SHP77 (cell line): ENCODE measurements at places on chromosomes 2 and 18.

DNA sequence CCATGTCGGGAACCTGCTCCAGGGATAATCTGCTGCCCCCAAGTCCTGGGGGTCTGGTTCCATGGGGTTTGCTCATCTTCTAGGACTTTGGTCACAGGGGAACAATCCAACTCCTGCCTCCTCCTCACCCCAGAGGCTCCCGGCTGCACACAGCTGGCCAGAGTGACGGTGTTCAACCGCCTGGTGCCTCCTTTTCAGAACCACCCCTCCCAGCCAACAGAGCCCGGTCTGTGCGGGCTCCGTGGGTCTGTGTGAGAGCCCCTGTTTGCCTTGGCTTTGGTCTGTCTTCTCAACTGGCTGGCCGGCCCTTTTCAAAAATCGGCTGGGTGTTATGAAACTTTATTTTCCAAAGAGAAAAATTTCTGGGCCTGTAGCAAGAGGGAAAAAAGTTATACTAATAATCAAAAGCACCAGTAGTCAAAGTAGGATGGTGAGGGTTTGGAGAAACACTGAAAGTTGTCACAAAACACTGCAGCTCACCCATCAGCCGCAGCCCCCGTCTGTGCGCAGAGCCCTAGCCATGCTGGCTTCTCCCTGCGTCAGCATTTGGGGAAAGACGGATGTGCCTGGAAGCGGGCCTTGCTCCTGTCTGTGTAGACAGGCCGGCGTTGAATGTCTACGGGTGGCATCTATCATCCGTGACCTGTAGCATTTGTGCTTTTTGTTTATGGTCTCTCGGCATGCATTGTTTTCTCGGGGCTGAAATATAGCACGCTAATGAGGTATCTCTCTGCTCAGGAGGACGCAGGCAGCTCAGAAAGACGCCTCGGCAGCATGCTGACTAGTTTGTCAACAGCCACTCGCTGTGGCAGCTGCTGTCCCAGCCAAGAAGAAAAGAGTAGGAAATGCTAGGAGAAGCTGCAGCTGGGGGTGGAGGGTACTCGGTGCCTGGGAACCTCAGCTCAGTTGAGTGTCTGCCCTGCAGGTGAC is 138.6 kb downstream of the GLI2 start:
- no peak for DNase-seq

- peak; percentile 48 for DNase-seq
Measured at GRCh38 chr18:75478996-75479880, 51.7 kb upstream of the SMIM21 start.

- peak; percentile 18 for DNase-seq
Measured at GRCh38 chr2:105521176-105521575, 122.3 kb upstream of the FHL2 start.

DNA sequence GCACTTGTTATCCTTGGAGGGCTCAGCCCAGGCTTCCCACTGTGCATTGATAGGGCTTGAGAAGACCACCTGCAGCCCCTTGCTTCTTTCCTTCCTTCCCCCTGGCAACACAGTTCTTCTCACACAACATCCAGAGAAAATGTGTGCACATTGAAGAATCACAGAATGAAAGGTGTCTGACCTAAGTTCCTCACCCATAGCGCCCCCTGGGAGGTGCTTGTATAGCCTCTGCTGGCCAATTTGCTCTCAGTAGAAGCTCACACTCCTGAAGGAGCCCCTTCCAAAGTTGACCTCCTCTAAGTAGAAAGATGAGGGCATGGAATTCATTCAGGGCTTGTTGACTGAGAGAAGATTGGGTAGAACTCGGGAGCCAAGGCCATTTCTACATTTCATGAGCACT is 758.4 kb upstream of the KLHL29 start:
- no peak for DNase-seq

- DNase-seq: no peak
Measured at GRCh38 chr2:122590524-122590923, 835.1 kb downstream of the TSN start.

- DNase-seq: no peak
Measured at GRCh38 chr2:213166109-213166508, 14.7 kb upstream of the IKZF2 start.

DNA sequence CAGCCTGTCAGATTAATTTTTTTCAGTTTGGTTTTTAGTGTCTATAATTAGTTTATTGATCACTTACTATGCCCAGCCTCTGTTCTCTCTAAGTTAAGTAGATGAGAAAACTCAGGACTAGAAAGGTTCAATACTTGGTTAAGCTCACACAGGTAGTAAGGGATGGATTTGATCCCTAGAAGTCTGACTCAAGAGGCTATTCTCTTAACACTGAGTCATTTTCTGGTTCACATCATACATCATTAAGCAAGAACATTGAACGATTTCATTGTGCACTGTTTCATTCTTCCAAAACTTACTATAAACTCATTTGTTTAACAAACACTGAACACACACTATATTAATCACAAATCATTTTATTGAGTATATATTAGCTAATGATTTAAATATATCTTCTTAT is 54.1 kb upstream of the SLC38A11 start:
- no peak for DNase-seq

DNA sequence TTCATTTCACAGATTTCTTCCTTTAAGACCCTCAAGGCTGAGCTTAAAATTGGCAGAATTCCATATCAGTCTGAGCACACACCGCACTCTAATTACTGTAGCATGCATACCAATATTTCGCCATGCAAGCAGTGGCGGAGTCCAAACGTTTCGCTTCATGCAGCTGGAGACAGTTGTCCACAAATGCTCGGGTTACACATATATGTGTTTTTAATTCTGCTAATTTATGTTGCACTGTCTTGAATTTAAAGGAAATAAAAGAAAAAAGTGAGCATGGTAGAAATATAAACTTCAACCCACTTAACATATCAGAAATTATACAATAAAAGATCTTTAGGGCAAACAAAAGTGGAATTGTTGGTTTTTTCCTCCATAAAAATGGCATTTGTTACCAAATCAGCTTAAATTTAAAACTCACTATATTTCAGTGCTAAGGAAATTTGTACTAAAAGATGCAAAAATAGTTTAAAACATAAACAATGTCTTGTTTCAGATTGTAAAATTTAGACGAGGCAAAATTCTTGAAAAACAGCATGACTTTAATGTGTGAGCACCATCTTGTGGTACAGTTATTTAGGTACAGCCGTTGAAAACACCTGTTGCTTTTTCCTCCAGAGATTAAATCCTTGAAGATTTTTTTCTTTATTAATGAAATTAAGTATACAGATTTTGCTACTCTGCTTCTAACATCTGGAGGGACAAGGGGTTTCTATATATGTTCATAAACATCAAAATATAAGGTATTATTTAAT is 24.1 kb upstream of the KANSL1L start:
- DNase-seq: peak; percentile 64

- no peak for DNase-seq
Measured at GRCh38 chr2:69017835-69018234, 4.9 kb downstream of the ANTXR1 start.

DNA sequence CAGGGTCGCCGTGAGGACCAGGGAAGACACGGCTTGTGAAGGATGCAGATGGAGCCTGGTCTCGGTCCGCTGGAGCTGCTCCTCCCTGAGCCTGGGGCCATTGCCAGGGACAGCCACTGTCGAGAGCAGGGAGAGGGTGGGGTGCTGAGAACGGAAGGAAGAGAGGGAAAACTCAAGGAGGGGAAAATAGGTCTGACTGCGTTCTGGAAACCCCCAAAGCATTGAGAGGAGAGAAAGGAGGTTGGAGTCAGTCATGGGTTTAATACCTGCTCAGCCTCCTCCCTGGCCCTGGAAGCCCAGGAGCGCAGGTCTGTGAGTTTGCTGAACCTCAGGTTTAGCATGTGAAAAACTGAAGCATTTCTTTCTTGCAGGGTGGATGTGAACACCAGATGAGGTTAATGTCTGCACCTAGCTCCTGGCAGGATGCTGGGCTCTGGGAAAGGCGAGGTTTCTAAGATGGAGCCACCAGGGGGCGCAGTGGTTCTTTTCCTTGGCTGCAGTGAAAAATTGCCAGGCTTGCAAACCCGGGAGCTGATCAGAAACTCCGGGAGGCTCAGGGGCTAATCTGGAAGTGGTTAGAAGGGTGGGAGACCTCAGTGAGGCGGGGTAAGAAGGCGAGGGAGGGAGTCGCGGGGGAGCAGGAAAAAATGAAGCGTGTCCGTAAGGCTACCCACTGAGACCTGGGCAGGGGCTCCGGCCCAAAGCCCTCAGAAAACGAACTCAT is 33.6 kb upstream of the RNF149 start:
- DNase-seq: peak; percentile 62

DNA sequence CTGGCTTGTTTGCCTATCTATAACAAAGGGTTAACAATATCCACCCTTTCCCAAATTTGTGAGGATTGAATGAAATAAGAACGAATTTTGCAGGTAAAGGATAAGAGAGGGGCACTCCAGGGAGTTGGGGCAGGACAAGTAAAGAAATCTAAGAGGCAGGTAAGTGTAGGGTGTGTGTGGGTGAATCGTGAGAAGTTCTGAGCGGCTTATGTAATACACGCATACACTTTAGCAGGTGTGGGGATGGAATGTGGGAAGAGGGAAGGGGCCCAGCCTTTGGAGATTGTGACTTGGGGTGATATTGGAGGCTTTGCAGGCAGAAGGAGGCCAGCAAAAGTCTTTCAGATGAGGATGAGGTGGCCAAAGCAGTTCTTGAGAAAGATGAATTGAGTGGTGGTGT is 83.2 kb upstream of the AQP4 start:
- DNase-seq: no peak

GRCh38 chr2:191114403-191114886 is 36.3 kb downstream of the STAT4 start:
- no peak for DNase-seq

DNA sequence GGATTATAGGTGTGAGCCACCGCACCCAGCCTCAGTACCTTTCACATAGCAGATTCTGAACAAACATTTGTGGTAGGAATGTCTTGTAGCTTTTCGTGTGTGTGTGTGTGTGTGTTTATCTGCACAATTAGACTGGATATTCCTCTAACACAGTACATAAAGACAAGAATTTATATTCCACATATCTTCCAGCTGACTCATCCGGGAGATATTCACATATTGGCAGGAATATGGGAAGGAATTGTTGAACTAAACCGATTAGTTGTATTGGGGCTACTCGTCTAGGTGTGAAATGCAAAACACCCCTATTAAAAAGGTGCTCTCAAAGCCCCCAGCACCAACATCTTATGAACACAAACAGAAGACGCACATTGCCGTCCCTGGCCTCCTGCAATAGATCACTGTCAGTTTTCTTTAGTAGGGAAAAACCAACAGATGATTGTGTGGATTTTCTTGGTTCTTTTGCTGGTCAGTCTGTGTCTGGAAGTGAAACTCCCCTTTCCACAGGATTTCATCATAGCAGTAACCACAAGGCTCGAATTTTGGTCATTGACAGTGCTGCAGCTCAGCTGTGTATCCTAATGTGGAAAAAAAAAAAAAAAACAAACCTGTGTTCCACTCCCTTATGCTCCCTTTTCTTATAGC is 208.5 kb upstream of the ACVR2A start:
- no peak for DNase-seq

DNA sequence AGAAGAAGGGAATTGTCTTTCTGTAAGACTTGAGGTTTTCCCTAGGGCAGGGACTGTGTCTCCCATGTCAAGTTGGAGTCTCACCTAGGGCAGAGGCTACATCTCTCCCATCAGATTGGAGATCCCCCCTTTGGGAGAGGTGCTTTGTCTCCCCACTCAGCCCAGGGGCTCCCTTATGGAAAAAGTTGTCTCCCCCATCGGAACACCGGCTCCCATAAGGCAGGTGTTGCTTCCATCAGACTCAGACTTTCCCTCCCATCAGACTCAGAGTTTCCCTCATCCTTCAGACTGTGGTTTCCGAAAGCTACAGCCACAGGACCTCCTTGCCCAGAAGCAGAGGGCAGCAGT is 5.8 kb downstream of the ANKRD53 start:
- DNase-seq: no peak

DNA sequence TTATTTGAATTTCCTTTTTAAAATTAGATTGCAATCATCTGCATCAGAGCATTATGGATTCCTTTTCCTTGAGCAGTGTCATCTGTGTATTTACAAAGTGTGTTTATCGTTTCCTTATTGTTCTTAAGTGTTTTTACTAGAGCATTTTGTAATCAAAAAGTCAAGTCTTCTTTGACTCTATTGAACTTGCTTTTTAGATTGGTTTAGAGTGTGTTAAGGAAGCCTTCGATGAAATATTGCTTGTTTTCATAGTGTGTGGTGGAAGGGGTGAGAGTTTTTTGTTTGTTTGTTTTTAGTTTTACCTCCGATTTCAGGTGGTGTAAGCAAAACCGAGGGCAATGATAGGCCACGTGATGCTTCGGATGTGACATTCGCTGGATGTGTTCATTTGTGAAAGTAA is 45.7 kb downstream of the ARHGAP28 start:
- DNase-seq: no peak
